ENCODE measurements at places on chromosomes 2 and 18.

DNA sequence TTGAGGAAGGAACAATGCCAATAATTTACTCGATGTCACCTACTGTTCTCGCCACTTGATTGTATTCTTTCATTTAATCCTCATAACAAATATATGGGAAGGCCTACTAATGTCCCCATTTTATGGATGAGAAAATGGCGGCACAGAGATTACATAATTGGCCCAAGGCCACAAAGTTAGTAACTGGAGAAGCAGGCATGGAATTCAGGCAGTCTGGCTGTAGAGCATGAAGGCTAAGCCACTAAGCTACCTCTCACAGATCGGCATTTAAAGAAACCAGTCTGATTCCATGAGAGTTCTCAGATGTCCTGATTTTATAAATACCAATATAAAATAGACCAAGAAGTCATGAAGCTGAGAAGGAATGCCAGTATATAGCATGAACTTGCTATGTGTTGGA, 121.8 kb upstream of the EPAS1 start:
- no peak for DNase-seq

DNA sequence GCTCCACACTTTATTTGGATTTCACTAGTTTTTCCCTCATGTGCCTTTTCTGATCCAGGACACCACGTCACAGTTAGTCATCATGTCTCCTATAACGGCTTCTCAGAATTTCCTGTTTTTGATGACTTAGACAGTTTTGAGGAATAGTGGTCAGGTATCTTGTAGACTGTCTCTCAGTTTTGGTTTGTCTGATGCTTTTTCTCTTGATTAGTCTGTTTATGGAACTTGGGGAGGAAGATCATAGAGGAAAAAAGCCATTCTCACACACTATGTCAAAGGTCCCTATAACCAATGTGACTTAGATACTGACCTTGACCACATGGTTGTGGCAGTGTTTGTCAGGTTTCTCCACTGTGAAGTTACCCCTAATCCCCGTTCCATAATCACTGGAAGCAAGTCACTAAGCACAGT, 89.0 kb downstream of the RAPH1 start:
- no peak for DNase-seq

- no peak for DNase-seq
Observed at GRCh38 chr2:33458248-33458819, 18.1 kb upstream of the RASGRP3 start.

DNA sequence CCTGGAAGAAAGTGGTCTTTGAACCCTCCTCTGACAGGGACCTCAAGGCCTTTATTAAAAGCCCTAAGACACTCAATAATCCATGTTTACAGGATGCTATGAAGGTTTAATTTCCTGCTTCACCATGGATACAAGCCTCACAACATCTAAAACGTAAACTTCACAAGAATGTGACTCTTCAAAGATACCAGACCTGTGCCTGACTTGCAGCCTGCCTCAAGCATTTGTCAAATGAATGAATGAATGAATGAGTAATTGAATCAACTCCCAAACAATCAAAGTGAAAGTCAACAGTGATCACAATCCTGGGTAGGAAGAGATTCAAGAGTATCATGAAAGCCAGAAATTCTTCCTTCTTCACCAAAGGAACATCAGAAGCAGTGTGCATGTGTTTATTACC, 30.4 kb downstream of the KLF7 start:
- DNase-seq, result peak; percentile 46

DNA sequence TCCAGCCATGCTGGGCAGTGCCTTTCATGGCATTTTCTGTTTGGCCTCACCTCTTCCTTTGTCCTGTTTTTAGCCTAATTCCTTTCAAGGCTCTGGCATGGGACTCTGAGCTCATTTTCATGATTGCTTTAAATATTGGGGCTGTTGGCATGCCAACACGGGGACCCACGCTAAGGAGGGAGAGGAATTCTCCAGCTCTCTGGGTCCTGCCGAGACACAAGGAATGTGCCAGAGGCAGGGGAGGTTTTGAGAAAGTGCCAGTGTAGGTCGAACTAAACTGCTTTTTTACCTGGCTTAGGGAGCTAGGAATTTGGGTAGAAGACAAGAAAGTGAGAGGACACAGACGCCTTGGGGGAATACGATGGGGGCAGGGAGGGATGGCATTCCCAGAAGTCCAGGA, 42.3 kb downstream of the RPL37A start:
- no peak for DNase-seq

DNA sequence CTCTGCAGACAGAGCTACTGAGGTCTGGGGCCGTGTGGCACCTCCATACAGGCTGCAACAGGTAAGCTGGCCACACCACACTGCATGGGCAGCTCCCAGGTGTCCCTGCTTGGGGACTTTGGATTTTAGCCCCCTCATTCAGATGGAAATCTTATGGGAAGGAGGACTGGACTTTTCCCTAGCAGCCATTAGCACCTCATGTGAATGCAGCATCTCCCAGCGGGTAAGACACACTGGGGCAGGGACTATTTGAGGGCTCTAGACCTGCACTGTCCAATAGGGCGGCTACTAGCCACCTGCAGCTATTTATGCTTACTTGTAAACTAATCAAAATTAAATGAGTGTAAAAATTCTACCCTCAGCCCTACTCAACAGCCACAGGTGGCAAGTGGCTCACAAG, 34.2 kb upstream of the GLI2 start:
- no peak for DNase-seq

DNA sequence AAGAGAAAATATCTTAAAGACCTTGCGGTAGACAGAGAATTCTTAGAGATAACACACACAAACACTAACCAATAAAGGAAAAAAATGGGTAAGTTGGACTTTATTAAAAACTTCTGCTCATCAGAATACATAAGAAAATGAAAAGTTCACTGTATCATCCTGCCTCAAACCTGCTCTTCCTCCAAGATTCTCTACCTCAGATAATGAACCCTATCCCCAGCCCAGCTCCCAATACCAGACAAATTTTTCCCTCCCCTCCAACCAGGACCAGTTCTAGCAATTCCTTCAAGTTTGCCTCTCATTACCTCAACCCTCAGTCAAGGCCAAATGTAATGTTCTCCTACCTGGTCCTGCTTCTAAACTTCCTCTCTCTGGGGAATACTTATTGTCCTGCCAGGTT, 79.4 kb downstream of the DNMT3A start:
- DNase-seq, result no peak

DNA sequence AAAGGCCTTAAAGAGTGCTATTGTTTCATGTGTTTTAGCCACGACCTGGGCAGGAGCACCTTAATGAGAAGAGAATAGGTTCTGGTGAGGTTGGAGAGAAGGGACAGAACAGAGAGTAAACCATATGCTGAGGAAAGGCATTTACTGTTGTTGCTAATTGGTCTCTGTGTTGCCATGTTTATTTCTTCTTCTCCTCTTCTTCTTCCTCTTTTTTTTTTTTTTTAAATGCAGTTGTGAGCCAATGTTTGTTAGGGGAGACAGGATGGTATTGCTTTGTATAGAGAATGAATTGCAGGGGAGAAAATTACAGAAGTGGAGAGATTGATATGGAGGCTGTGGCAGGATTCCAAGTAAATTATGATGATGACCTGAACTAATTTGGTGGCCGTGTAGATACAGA, 2.6 kb downstream of the SCN9A start:
- DNase-seq, result no peak

GRCh38 chr2:46298522-46299353, 1.5 kb downstream of the EPAS1 start:
- peak; percentile 65 for DNase-seq

DNA sequence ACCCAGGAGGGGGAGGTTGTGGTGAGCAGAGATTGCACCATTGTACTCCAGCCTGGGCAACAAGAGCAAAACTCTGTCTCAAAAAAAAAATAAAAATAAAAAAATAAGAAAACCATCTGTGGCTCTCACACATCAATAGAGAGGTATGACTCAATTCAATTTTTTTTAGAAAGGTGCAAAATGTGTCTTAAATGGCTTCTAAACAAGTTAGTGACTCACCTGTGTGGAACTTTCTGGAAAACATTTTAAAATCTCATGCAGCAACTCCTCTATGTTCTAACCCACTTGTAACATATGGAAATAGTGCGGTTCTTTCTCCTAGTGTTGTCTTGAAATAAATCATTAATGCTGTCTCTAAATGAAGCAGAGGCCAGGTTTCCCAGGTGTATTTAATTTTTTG, 10.7 kb upstream of the SULT1C4 start:
- DNase-seq, result no peak

DNA sequence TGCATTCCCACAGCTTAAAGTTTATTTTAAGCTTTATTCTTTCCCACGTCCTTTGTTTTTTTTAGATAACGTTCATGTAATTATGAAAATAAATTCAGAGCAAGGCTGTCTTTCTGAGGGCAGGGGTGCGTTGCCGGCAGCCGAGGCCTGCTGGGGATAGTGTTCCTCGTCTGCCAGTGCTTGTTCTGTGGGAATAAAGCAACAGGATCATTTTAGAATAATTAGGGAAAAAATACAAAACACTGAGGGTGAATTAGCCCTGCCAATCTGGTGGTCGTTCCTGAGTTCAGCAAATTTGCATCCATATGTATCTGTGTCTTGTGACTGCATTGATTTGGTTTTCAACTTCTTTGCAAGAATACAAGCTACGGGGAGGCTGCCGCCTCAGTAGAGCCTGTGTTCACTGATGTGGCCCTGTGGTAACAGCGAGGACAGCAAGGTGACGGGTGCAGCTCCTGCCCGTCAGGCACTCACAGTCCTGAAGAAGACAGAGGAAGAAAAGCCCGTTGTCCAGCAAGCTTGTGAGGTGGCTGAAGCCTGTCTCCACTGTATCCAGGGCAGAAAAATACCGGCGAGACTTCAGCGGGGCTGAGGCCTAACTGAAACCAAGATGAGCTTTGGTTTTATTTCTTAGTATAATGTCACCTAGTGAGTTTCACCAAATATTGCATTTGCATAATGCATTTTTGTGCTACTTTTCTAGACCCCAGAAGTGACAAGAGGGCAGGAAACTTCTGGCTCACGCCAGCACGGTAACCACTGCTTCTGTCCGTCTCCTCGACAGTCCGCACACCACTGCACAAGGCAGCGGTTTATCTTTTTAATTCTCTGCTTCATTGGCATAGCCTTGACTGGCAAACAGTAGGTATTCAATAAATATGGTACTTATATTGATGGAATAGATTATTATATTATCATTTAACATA, 64.5 kb downstream of the SH3YL1 start:
- DNase-seq, result no peak
